ENCODE measurements at places on chromosomes 1 and 21.

GRCh38 chr1:232893481-232894313 lies 56.7 kb upstream of the NTPCR start:
- no peak for DNase-seq

GRCh38 chr1:208242941-208243526 lies 1.1 kb downstream of the PLXNA2 start:
- no peak for DNase-seq

DNA sequence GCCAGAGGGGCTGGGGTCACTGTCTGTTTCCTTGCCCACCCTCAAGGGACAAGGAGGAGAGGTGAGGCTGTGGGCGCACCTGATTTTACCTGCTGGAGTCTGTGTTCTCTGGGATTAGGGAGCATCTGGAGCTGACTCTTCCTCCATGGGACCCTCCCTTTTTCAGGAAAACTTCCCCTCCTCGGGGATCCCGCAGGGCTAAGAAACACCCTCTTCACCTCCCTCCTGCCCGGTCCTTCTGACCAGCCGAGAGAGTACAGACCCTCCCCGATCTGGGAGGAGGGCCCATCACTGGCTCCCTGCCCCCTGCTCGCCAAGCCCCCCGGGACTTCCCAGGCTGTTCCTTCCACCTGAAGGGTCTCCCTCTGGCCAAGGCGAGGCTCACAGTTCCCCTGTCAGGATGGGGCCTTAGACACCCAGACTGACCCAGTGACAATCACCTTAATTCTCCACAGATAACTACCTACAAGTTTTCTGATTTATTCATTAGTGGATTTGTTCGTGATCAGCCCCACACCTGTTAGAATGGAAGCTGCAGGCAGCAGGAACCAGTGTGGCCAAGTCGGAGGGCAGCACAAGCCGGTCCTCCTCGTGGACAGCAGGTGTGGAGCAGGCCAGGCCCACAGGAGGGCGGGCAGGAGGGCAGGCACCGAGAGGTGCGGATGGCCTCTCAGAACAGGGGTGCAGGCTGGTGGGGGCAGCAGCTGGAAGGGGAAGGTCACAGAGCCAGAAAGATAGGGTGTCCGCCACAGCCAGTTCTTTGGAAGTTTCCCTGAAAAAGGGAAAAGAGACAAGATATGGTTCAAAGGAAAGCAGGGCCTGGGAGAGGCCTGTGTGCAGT lies 15.9 kb upstream of the SAMD11 start:
- no peak for DNase-seq

DNA sequence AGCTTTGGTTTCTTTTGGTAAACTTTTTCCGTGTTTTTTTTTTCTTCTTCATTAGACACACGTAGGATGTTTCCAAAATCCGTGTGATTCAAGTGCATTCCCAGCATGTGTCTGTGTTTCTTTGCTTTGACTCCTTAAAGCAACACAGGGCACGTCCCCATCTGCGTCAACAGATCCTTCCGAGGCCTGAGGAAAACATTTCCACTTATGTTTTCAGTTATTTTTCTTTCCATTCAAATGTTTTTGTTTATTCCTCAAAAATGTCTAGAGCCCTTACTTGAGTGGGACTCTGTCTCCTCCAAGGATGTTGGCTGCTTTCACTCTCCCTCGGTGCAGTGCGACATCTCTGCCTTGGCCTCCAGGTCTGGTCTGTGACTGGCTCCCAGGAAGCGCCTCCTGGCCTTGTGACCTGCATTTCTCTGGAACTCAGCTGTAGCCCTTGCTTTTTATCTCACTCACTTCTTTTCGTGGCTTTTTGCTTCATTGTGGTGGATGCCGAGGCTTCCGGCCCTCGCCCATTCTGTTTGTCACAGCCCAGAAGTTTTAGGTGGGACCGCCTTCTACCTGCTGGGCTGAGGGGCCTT lies 31.3 kb upstream of the SLC19A1 start:
- DNase-seq = no peak

DNA sequence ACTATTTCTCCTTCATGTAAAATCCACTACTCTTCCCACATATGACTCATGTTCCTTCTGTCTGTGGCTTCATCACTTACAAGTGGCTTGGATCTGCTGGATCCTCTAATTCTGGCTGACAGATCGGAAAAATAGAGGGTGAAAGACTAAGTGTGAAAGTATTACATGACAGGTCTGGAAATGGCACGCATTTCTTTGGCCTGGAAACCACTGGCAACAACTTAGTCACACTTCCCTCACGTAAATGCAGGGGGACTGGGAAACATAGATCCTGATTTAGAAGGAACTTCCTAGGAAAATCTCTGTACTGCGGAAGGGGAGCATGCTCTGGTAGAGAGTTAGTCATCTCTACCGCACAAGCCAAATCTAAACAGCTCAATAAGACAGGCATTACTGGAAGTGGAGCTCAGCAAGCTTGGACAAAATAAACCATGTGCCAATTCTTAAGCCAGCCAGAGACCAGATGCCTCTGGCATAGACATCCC lies 305.4 kb upstream of the PTBP2 start:
- DNase-seq = no peak

GRCh38 chr1:40353082-40353481 lies 20.4 kb upstream of the SMAP2 start:
- DNase-seq = no peak

DNA sequence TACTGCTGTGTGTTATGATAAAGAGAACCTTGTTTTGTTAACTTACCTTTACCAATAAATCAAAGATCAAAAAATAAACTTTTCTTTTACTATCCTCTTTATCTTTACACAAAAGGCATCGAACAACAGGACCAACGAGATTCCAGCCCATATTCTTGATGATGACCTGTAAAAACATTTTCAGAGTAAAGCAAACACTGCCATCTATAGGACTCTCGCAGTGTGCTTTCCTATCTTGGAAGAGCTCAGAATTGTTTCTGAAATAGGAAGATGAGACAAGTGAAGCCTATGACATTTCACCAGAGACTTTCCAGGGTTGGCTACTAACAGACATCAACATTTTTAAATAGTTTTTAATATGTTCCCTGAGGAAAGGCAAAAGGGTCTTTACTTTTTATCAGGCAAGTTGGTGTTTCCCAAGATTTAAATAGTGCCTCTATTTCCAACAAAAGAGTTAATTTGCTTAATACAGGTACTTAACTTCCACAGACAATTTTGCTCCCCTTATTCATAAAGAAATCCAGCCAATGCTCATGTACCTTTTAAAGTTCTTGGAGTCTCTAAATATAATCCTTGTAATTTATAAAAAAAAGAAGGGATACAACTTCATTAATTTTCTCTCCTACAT lies 7.3 kb downstream of the GLMN start:
- DNase-seq = no peak

DNA sequence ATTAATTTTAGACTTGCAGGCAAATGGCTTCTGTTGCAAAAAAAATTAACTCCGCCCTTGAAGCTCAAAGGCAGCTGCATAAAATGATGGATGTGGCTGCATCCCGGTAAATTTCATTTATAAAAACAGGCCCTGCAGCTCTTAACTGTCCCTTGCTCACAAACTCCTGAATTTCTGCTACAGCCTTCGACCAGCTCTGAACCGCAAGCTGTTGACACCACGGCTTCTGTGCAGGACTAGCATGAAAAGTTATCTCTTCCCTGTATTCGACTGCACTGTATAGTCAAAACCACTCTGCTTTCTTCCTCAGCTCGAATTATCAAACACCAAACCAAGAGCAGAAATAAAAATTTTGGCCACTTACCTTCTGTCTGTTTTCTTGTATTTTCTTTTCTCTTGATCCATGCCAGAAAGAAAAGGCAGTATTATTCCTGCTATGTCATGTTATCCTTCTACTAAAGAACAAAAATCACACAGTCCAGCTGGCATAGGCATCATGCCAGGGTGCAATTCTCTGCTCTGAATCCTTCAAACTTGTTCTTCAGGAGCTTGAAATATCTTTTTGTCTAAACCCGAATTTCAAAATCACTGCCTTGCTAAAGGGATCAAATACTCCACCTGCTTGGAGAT lies 195.5 kb upstream of the NCAM2 start:
- DNase-seq = no peak

GRCh38 chr1:54498383-54499096 lies 49.5 kb upstream of the ACOT11 start:
- no peak for DNase-seq

GRCh38 chr21:46071082-46071481 lies 26.8 kb upstream of the COL6A2 start:
- no peak for DNase-seq

DNA sequence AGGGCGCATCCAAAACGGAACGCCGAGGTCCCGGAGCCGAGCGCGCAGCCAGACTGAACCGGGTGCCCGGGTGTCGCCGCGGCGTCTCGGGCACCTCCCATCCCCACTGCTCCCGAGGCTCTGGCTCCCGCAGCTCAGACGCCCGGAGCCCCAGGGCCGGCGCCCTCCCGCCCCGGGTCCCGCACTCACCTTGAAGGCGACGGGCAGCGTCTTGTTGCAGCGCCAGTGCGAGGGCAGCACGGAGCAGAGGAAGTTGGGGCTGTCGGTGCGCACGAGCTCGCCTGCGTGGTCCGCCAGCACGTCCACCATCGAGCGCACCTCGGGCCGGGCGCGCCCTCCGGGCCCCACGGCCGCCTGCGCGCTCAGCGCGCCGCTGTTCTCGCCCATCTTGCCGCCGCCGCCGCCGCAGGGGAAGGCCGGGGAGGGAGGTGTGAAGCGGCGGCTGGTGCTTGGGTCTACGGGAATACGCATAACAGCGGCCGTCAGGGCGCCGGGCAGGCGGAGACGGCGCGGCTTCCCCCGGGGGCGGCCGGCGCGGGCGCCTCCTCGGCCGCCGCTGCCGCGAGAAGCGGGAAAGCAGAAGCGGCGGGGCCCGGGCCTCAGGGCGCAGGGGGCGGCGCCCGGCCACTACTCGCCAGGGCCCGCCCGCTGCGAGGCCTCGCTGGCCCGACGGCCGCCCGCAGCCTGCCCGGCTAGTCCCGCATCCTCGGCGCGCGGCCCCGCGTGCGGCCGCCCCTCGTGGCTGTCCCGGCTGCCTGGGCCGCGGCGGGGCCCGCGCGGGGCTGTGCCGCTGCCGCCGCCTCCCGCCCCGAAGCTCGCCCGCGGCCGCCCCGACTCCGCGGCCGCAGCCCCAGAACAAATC lies 447 bp downstream of the RUNX3 start:
- DNase-seq = peak; percentile 51

DNA sequence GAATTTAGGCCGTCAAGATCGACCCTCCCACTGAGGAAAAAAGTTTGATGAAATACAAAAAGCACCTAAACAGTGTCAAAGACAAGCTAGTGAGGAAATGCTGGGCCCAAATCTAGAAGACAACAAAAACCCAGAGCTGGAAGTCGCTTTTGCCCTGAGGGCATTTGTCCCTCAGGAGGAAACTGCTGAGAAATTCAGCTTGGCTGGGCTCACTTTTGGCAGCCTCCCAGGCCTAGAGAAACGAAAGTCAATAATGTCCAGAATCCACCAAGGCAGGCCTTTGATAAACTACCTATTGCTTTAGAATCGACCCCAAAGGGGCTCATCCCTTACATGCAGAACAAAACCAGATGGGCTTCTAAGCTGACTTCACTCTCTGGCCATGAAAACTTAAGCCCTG lies 38.9 kb downstream of the SYT2 start:
- no peak for DNase-seq

DNA sequence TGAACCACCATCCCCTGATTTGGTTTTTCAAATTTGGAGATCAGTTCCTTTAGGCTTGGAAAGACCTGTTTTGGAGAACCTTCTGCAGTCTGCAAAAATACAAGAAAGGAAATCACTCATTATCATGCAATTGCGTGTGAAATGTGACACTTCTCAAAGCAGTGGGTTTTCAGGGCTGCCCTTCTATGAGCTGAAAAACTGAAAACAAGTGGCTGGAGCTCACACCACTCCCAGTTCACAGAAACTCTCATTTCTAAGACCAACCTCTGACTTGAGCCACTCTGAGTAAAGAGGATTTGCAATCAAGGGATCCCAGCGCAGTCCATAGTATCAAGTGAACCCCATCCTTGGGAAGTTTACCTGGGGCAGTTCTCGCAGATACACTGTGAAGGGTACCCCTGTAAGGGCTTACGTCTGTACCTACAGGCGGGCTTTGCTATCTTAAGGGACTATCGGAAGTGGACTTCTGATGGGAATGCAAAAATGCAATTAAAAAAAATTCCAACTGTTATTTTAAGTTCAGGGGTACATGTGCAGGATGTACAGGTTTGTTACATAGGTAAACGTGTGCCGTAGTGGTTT lies 12.8 kb downstream of the SH2D1B start:
- DNase-seq = no peak

- DNase-seq = no peak
Measured at GRCh38 chr1:207984831-207985572, 74.1 kb upstream of the CD34 start.

GRCh38 chr1:97262842-97263241 lies 541.3 kb downstream of the PTBP2 start:
- DNase-seq = no peak

GRCh38 chr1:248852481-248853405 lies 6.1 kb downstream of the ZNF692 start:
- DNase-seq = no peak

DNA sequence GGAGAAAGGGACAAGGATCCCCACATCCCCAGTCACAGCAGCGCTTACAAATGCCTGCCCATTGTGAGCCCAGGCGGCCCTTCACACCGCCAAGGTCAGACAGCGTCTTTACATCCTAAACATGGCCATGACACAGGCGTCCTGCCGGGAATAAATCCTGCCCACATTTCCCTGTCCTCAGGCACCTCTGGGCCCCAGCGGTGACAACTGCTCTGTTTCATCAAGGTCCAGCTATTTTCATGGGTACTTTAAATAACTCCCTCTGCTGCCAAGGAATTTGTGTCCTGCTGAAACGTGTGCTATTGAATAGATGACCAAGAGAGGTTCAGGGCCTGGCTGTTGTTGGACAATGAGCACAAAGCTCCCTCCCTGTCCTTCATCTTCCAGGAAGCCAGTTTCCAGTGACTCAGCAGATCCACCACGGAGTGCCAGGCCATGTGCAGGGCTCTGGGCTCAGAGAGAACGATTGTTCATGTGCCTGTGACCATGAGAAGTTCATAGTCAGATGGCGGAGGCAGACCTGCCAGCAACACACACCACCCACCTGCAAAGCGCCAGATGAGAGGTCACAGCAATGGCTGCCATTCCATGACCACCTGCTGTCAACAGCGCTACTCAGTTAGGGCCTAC lies 195.8 kb downstream of the MATN1 start:
- no peak for DNase-seq

- no peak for DNase-seq
Measured at GRCh38 chr21:37686991-37687810, 229.1 kb downstream of the KCNJ6 start.

DNA sequence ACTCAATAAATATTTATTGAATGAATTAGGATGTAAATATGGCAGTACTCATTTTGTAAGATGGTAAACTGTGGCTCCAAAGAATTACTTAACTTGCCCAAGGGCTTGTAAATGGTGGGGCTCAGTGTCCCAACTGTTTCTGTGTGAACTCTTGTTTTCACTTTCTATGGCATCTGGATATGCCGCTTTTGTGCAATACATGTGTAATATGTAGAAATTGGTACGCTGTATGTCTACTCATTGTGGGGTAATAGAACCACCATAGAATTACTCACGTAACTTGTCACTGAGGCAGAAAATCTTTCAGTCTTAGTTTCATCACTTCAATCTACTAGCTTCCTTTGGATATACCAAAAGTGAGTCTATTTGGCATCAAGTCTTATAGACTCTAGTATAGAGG lies 977 bp downstream of the PRPF3 start:
- no peak for DNase-seq

- no peak for DNase-seq
Measured at GRCh38 chr1:34361781-34362357, 185.2 kb downstream of the C1orf94 start.

- no peak for DNase-seq
Measured at GRCh38 chr1:35164893-35165292, 28.1 kb downstream of the SFPQ start.
